ENCODE measurements at places on chromosomes 2 and 18. TPM values are rescaled to one million over a fixed set of nuclear protein-coding genes. Genes with fewer than 3 reads are reported as not detected.

GRCh38 chr2:3411103-3411502 lies 31.6 kb downstream of the TRAPPC12 start:
- H3K4me3 ChIP-seq = no peak overlapping the region
- no peak overlapping the region for H3K27ac ChIP-seq
- no peak for DNase-seq
- H3K36me3 ChIP-seq = peaks cover 9% of the 10 kb centered on the region
- H3K27me3 ChIP-seq = no peaks in the 10 kb centered on the region

DNA sequence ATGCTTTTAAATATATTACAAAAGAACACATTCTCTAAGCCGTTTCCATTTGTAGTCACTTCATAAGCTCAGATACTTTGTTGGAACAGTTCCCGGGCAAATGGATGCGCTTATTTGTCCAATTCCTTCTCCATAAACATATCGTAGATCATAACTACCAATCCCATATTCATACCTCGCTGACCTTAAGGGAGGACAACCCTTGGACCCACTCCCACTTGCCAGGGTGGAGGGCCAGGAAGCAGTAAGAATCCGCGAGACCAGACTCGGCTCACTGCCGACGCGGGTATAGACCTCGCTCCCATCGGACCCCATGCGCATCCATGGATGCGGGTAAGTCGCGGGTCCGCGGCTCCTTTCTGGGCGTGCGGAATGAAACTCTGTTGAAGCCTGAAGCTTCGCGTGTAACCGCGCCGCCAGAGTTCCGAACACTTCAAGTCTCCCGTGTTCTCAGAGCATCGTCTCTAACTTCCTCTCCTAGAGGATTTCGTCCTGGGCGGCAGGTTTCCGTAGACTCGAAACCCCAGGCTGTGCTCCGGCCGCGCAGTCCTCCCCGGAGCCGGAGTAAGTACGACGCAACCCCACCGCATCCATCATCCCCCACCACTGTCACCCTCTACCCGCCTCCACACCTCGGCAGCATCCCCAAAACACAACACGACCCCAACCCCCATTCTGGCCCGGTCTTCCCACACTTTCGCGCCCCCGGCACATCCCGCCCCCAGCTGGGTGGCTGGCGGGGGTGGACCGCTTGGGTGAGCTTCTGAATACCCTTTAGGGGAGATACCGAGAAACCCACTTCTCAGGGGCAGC lies 1.1 kb downstream of the DSC3 start:
- H3K36me3 ChIP-seq = no peaks in the 10 kb centered on the region
- DNase-seq = peak; percentile 52
- H3K27me3 ChIP-seq = peaks cover 62% of the 10 kb centered on the region
- H3K4me1 ChIP-seq = peaks cover 4% of the 10 kb centered on the region
- no peak overlapping the region for H3K27ac ChIP-seq

Gene TWSG1
- total RNA-seq = 37.6 TPM

- H3K27ac ChIP-seq = no peak overlapping the region
- DNase-seq = no peak
- no peak overlapping the region for H3K4me3 ChIP-seq
- no peaks in the 10 kb centered on the region for H3K27me3 ChIP-seq
Observed at GRCh38 chr18:37400802-37401201, 164.8 kb downstream of the CELF4 start.

Gene CHMP1B
- 42.6 TPM for total RNA-seq

GRCh38 chr2:55014962-55015939 lies 35.0 kb downstream of the RTN4 start:
- DNase-seq = no peak
- H3K4me3 ChIP-seq = no peak overlapping the region
- H3K4me1 ChIP-seq = peaks cover 60% of the 10 kb centered on the region
- no peaks in the 10 kb centered on the region for H3K27me3 ChIP-seq
- H3K27ac ChIP-seq = no peak overlapping the region

DNA sequence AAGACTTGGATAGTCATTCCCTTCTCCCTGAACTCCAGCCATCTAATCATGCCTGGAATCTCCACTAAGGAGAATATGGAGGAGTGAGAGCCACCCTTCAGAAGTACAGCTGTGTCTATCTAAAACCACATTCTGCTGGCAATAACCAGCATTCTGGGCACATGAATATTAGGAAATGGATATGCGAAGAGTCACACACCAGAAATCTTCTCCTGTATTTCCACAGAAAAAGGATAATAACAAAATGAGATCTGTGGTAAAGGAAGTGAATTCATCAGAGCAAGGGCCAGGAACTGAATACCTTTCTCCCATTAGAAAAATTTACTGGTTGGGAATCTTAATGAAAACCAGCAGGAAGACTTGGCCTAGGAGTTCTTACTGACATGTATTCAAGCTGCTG lies 218.8 kb downstream of the SCG2 start:
- DNase-seq = no peak
- H3K27me3 ChIP-seq = no peaks in the 10 kb centered on the region
- H3K4me3 ChIP-seq = no peak overlapping the region
- H3K36me3 ChIP-seq = no peaks in the 10 kb centered on the region
- H3K4me1 ChIP-seq = no peaks in the 10 kb centered on the region
